NCI-H1930 (cell line): ENCODE measurements at places on chromosomes 5 and 9.

GRCh38 chr5:154371687-154372086 is 74.1 kb upstream of the SAP30L start:
- DNase-seq: no peak

- peak; percentile 79 for DNase-seq
Measured at GRCh38 chr5:43042176-43042625, 2.1 kb upstream of the ANXA2R start.

GRCh38 chr5:74992791-74993190 is 59.6 kb downstream of the GCNT4 start:
- DNase-seq: no peak

GRCh38 chr9:134852906-134853654 is 27.5 kb upstream of the FCN2 start:
- no peak for DNase-seq

GRCh38 chr9:91346644-91347043 is 15.1 kb downstream of the AUH start:
- no peak for DNase-seq

DNA sequence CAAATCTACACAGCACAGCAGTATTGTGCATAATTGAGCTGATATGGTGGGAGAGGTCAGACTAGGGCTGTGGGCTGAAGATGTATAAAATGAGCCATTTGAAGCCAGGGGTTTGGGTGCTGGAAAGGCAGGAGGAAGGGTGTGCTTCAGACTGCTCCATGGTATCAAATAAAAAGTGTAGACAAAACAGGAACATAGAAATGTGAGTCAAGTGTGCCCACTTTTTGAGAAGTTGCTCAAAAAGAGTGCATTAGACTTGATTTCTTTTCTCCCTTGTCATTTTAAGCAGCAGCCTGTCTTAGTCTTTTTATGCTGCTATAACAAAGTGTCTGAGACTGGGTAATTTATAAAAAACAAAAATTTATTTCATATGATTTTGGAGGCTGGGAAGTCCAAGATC is 55.8 kb upstream of the ZFAND5 start:
- no peak for DNase-seq

DNA sequence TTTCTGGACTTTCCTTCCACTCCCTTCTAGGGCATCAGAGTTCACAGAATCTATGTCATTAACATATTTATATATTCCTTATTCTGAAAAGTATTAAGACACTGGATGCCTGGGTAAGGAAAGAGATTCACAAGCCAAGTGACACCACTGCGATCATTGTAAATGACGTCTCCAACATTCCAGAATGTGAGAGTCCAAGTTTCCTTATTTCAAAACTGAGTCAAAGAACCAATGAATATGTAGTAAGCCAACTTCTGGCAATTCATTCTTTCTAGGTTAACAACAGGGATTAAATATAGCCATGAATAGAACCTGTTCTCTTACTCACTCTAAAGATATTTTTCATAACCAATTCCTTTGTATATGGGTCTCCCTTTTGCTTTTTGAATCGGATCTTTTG is 18.1 kb downstream of the RAI14 start:
- no peak for DNase-seq

GRCh38 chr5:109989161-109989560 is 299.4 kb downstream of the MAN2A1 start:
- DNase-seq: no peak

DNA sequence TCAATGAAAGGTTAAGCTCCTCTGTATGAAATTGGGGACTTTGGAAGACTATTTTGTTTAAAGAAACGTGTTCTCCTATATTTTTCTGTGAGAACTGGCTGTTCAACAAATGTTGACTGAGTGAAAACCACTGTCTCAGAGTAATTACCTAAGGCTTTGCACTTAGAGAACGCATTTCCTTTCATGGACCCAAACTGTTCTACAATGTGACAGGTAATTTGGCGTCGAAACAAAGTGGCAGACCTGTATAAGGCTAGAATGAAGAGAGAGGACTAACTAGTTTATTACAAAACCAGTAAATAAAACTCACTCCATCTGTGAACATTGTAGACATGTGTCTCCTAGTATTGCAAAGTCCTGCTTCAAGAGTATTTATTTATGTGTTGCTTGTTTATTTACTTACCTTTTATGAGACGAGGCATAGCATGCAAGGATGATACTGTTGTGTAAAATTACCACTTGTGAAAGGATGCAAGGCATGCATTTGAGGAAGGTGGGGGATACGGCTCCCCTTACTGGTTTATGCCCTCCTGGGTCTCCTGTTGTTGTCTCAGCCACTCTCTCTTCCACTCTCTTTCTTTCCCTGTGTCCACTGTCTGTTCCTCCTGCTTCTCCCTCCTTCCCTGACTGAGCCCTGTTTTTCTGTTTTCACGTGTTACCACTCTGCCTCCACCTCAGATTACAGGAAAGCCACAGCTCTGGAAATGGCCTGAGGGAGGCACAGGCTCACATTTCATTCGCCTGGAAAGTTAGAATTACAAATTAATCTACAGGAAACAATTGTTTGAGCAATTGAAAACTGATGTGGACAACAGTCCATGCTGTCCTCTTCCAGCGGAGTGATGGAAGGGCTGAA is 444.0 kb upstream of the ZNF608 start:
- DNase-seq: no peak

GRCh38 chr5:62547945-62548630 is 30.5 kb upstream of the LRRC70 start:
- no peak for DNase-seq

DNA sequence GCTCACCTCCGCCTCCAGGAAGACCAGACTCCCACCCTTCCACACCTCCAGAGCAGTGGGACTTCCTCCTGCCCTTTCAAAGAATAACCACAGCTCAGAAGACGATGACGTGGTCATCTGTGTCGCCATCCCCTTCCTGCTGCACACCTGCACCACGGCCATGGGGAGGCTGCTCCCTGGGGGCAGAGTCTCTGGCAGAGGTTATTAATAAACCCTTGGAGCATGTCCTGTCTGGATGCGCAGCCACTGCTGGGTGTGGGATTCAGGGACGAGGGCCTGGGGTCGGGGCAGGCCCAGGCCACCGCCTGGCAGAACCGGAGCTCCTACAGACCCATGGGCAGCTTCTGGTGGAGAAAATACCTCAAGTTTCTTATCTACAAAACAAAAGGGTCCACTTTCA is 5.0 kb downstream of the PAEP start:
- no peak for DNase-seq

DNA sequence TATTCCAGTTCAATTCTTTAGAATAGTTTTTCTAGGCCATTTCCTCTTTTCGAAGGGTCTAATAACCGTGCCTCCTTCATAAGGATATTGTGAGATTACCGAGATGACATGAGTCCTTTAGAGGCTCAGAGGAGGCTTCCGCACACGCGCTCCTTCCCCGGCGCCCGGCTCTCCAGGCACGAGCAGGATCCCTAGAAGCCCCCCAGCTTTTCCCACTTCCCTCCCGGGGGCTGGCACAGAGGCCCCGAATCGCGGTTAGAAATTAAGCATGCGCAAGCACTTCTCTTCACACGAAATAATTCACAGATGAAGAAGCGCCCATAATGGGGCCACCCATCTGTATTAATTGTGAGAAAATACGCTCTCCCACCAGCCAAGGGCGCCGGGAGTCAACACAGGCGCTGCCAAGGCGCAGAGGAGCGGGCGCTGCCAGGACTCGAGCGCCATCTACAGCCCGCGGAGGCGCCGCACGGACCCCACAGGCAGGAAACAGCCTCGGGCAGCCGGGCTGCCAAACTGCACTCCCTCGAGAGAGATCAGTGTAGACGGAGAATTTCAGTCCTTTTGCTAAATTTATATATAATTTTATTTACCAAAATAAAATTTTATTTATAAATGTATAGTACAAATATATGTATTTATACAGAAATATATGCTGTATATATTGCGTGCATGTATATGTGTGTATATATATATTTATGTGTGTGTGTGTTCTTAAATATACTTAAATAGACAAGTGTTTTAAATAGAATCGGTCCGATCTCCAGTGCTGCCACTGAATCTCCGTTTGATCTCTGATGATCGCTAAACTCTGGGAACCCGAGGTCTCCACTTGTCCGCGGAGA is 258.1 kb upstream of the NFIL3 start:
- DNase-seq: no peak

GRCh38 chr5:145396888-145397287 is 438.3 kb downstream of the PRELID2 start:
- no peak for DNase-seq

- no peak for DNase-seq
Measured at GRCh38 chr9:88310310-88310980, 77.8 kb upstream of the SPIN1 start.

- DNase-seq: no peak
Measured at GRCh38 chr5:153515301-153515700, 24.8 kb downstream of the GRIA1 start.

- no peak for DNase-seq
Measured at GRCh38 chr5:308672-309271, 12.7 kb upstream of the AHRR start.

GRCh38 chr5:159785656-159786055 is 130.6 kb upstream of the ADRA1B start:
- DNase-seq: no peak

DNA sequence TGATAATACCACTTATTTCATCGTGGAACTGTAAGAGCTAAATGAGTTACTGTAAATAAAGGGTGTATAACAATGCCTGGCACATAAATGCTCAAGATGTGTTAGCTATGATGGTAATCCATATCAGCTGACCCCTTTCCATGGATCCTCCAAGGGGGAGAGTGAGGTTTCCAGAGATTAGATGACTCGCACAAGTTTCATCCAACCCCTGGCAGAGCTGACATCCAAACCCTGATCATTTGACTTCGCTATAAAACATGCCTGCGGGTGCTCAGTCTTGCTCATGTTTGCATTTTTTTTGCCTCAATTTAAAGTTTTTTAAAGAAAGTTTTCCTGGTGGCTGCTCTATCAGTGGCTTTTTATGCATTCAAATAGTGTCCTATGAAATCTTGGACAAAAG is 145.7 kb upstream of the SMIM23 start:
- DNase-seq: no peak

DNA sequence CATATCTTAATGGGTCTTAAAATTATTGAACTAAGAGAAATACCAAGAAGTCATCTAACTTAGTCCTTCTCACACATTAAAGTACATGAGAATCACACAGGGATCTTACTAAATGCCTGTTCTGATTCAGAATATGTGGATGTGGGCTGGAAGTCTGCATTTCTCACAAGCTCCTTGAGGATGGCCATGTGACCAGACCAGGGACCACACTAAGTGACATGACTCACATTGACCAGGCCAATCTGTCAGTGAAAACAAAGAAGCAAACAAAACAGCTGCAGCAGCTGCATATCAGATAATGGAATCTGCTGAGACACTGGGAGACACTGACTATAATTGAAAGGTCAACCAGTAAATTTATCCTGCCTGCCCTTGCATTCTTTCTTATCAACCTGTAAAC is 110.5 kb downstream of the ADAMTS12 start:
- no peak for DNase-seq
